ENCODE measurements at places on chromosomes 4 and X.

DNA sequence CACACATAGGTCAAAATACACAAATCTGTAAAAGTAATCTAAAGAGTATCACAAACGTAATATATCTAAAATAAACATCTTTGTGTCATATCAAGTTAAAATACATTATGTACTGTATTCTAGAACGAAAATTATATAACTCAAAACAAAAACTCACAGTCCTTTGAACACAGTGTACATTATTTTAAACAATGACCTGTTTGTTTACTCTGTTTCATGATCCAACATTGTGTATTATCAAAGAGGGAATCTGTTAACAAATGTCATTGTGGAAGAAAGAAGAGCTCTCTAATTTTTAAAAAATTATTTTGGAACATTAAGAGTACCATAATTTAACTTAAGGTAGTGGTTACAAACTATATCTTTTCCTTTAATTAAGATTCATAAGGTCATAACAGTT is 144.1 kb downstream of the FRYL start:
- DNase-seq = no peak

GRCh38 chr4:38919494-38919893 is 51.9 kb downstream of the FAM114A1 start:
- DNase-seq = no peak

DNA sequence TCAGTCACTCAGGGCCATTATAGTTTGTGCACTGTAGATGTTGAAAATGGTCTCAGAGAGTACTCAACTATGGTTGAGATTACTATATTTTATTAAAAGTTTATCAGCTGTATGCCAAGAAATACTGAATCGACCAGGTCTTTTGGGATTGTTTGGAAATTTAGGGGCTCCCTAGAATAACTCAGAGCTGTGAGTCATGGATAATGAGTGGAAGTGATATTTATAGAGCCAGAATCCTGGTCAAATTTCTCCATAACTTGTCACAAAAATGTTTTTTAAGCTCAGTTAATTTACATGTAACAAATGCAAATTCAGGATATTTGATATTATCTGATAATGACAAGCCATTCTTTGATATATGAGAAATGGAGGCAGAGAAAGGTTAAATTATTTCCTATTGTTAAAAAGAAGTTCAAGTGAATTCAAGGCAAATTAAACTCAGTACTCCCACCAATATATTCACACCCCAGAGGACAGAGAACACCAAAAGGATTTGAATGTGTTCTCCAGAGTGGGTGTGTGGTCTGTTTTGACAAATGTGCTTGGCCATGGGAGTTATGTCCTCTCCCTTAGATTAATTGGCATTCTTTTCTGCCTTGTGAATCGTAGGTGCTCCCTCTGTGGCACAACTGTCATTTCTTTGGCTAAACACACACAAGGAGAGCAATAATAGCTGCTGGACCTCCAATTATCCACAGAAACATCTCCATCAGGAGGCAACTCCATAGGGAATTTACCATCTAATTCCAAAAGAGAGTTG is 37.7 kb downstream of the ARHGAP24 start:
- DNase-seq = no peak

- no peak for DNase-seq
Observed at GRCh38 chr4:68683034-68683433, 12.6 kb upstream of the UGT2B15 start.

GRCh38 chr4:128525387-128525786 is 237.8 kb upstream of the PGRMC2 start:
- DNase-seq = no peak

GRCh38 chr4:15653864-15654592 is 1.1 kb downstream of the FBXL5 start:
- peak; percentile 67 for DNase-seq

- no peak for DNase-seq
Observed at GRCh38 chrX:43375136-43375535, 281.0 kb upstream of the MAOA start.

DNA sequence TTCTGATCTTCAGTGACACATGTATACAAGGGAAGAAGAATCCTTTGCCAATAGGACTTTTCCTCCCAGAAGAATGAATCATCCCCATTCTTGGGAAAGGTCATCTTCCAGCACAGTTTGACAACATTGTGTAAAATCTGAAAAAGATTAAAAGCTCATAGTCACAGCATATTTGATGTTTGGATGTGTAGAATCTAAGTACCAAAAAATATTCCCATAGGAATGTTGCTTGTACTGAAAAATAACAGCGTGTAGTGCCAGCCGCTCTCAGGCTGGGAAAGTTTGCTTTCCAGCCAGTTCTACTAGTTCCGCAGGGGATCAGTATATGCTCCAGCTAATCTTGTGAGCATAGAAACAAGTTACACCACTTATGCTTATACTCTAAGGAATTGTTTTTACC is 74.7 kb upstream of the IL13RA1 start:
- DNase-seq = no peak

DNA sequence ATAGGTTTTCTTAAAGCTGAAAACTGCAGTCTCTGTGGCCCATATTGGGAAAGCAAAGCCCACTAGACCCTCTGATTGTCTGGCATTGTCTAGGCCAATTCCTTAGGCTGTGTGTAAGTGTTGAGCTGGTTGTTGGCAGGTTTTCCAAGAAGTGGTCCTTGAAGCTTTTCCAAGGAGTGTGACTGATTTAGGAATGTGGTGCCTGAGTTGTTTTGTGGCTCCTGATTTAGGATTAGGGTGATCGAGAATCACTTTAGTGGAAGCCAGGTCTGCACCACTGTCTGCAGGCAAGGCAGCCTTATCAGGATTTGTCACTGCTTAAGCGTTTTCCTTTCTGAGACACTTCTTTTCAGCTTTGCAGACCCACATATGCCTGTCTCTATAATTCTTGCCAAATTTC is 339.0 kb upstream of the DDX53 start:
- DNase-seq = no peak

Measured in cerebellar cortex (tissue), 1 donor.